ENCODE measurements at places on chromosomes 2 and 18. TPM values are rescaled to one million over a fixed set of nuclear protein-coding genes. Genes with fewer than 3 reads are reported as not detected.

DNA sequence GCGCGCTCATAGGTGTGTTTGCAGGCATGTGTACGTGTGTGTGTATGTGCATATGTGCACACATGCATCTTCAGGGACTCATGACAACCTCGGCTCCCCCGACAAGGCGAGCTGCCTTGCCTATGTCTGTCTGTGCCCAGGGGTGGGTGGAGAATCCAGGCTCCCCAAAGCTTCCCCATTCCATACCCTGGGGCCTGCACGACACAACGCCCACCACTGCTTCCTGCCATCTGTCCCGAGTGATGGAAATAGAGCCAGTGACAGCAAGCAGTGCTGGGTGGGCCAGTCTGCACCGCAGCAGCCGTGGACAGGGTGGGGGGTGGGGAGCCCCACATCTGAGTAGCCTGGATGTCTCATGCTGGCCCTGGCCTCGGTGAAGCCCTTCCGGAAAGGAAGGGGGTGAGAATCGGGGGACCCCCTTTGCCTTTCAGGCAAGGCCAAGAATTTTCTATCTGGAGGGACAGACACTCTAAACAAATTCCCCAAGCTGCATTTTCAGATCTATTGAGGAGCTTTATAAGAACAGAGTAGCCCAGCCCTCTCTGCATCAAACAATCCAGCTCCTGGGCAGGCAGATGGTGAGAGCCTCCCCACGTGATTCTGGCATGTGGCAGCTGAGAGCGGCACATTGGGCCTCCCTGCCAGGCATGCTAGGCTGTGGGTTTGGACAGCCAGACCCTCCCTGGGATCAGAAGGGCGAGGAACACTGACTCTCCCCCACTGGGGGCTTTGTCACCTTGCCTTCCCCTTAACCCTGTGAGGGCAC lies 4.9 kb downstream of the KCNIP3 start:
- DNase-seq = no peak

- DNase-seq = no peak
These were observed 56.9 kb downstream of the KCNS3 start for GRCh38 chr2:17935242-17935885.

The GAL3ST2 gene
- not detected for total RNA-seq

GRCh38 chr18:58552057-58552461 lies 76.8 kb downstream of the ALPK2 start:
- DNase-seq = no peak

The EVA1A gene
- 3.8 TPM for total RNA-seq

GRCh38 chr2:231339316-231339715 lies 56.2 kb upstream of the B3GNT7 start:
- DNase-seq = no peak

DNA sequence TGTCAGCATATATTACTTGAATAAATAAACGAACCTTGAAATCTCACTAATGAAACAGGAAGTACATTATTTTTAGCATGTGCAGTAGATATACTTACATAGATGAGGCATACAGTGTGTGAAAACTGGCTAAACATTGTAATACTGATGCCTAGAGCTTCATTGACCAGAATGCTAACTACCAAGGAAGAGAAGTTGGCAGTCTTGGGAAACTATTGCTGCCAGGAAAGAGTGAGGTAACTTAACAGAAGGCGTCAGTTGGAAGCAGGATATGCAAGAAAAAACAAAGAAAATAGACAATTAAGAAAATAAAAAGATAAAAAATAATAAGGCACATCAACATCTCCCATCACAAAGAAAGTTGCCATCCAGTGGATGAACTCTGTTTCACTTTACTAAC lies 963.0 kb downstream of the TDRD15 start:
- DNase-seq = no peak

- no peak for DNase-seq
These were observed 57.2 kb downstream of the PDCL3 start for GRCh38 chr2:100619951-100620350.

GRCh38 chr2:202112041-202112440 lies 39.0 kb downstream of the KIAA2012 start:
- DNase-seq = no peak

DNA sequence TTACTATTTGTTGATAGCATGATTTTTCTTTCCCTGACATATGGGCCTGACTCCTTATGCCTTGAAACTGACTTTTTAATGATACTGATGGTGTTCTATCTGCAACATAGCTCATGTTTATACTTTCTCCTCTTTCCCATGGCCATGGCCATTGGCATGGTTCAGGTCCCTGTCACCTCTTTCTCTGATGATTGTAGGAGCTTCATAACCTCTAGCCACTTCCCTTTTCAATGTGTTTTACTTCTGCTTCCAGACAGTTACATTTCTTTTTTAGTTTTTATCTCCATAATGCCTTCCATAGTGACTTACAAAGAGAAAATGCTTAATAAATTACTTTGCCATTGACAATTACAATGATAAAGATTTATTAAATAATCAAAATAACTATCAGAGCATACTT lies 177.9 kb upstream of the SETBP1 start:
- DNase-seq = no peak

DNA sequence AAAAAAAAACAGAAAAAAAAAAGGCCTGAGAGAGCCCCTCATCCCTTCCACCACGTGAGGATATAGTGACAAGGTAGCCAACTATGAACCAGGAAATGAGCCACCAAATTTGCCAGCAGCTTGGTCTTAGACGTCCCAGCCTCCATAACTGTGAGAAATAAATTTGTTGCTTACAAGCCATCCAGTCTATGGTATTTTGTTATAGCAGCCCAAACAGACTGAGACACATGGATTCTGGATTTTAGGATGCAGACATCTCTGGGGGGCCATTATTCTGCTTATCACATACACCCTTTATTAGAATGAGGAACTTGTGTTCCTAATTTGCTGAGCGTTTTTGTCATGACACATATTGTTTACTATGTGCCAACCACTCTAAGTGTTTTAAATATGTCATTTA lies 5.4 kb upstream of the YIPF4 start:
- DNase-seq = no peak

GRCh38 chr2:105278654-105279053 lies 37.1 kb downstream of the GPR45 start:
- DNase-seq = no peak

- DNase-seq = no peak
These were observed 366.6 kb downstream of the FSIP2 start for GRCh38 chr2:186105016-186105724.

GRCh38 chr18:10432781-10433180 lies 21.7 kb upstream of the APCDD1 start:
- no peak for DNase-seq

- DNase-seq = peak; percentile 9
These were observed 107.7 kb upstream of the ATP8B1 start for GRCh38 chr18:57910817-57911216.

The HNMT gene
- total RNA-seq = 5.5 TPM

DNA sequence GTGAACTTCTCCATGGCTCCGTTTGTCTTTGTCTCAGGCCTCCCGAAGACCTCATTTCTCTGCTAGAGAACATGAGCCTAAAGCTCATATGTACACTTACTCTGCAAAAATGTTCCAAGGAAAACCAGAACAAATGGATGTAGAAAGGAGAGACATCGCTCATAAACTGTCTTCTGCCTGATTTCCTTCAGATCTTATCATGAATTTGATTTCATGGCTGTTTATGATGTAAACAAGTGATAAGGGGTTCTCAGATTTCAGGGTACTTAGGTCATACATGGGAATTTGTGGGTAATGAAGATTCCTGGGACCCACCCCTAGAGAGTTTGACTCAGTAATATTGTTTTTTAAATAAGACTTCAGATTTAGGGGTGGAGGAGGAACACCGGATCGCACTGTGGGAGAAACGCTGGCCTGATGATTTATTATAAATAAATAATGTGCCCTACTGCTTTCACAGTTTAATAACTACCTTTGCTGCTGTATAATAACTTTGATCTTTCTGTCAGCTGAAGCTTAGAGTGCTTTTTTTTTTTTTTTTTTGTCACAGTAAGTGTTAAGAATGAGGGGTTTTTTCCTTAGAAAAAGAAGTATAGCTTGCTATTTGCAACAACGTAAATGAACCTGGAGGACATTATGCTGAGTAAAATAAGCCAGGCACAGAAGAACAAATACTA lies 14.9 kb downstream of the AOX1 start:
- no peak for DNase-seq

DNA sequence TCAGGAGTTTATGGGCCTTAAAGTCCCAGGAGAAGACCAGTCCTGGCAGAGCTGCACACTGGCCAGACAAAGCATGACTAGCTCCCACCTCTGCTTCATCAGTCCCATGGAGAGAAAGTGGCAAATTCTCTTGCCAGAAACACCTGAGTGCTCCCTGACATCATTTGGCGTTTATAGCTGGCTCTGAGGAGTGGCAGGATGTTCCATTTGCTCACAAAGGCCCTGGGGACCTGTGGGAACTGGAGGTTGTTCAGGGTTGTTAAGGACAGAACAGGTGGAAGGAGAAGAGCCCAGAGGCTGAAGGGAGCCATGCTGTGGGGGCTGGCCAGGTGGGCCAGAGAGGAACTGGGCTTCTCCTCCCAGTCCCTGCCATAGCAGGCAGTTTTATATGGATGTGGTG lies 56.1 kb downstream of the RPL37A start:
- no peak for DNase-seq

DNA sequence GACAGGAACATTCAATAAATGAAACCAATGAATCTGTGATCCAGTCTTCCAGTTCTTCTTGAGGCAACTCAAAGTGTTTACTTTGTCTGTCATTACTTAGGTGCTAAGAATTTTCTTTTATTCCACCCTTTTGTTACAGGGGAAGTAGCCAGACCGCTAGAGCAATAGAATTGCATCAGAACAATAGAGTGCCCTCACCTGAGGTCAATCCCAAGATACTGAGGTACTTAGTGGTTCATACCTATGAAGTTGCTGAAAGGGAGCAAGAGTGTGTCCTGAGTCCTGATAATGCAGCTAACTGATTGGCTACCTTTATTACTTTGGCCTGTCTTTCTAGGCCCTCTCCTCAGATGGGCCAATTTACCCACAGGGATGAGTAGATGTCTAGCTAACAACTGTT lies 359.4 kb upstream of the KCNH7 start:
- DNase-seq = no peak

- no peak for DNase-seq
These were observed 24.1 kb downstream of the CFLAR start for GRCh38 chr2:201139836-201140604.

The MAPRE2 gene
- 38.1 TPM for total RNA-seq
